ENCODE measurements at places on chromosomes 2 and 18.

DNA sequence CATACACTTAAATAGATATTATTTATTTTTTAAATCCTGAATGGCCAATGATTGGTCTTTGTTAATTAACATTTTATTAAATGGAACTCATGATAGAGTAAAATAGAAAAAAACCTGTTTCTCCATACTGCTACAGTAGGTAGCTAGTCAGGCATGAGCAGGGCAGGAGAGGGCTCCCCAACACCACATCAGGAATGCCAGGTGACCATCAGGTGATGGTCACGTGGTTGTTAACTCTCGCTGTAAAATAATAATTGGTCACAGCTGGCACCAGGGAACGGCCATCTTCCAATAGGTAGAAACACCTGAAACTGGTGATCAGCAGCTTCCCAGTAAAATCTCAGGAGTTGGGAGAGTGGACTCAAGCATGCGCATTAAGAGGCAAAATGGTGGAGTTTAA, 172.2 kb downstream of the MEIS1 start:
- DNase-seq, result no peak

GRCh38 chr2:179264368-179265081, at the start of gene SESTD1:
TSS of gene SESTD1 (minus strand) at chr2:179264832. CDS start at chr2:179191841, 72,991 bp downstream.
- DNase-seq, result peak; percentile 71

- no peak for DNase-seq
Observed at GRCh38 chr2:231781798-231782726, 980 bp upstream of the PDE6D start.

DNA sequence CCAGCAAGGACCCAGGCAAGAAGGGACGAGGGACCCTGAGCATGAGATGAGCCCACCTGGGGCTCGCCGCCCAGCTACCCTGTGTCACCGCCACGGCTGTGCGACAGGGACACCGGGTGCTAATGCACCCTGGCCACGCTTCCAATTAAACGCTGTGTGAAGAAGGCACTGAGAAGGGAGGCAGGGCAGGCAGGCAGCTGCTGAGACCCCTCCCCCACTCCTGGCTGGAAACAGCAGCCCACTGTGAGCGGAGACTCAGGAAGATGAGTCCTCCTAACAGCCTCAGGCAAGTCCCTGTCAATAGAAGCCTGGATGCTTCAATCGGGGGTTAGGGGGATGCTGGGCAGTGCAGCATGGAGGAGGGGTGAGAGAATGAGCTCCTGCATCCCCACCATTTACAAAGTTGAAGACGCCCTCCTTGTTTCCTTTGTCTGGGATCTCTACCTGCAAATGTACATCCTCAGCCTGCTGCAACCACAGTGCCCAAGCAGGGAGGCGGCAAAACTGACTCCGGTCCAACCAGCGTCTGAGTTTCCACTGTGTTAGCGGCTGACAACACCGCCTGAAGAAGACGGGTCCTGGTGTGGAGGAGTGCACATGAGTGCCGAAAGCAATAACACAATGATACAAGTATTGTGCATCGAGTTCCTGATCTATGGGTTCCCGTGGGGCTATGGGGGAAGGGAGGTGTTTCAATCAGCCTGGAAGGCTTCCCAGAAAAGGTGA, 12.8 kb downstream of the TMEM163 start:
- DNase-seq, result no peak

- peak; percentile 24 for DNase-seq
Observed at GRCh38 chr2:143705108-143705707, 576.0 kb downstream of the ARHGAP15 start.

DNA sequence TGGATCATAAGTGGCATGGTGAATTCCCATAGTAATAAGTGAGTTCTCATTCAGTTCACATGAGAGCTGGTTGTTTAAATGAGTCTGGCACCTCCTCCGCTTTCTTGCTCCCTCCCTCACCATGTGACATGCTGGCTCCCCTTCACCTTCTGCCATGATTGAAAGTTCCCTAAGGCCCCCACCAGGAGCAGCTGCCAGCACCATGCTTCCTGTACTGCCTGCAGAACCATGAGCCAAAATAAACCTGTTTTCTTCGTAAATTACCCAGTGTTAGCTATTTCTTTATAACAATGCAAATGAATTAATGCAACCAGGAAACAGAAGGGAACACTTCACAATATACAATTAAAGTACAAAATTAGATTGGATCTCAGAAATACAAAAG, 257.0 kb downstream of the MREG start:
- no peak for DNase-seq

DNA sequence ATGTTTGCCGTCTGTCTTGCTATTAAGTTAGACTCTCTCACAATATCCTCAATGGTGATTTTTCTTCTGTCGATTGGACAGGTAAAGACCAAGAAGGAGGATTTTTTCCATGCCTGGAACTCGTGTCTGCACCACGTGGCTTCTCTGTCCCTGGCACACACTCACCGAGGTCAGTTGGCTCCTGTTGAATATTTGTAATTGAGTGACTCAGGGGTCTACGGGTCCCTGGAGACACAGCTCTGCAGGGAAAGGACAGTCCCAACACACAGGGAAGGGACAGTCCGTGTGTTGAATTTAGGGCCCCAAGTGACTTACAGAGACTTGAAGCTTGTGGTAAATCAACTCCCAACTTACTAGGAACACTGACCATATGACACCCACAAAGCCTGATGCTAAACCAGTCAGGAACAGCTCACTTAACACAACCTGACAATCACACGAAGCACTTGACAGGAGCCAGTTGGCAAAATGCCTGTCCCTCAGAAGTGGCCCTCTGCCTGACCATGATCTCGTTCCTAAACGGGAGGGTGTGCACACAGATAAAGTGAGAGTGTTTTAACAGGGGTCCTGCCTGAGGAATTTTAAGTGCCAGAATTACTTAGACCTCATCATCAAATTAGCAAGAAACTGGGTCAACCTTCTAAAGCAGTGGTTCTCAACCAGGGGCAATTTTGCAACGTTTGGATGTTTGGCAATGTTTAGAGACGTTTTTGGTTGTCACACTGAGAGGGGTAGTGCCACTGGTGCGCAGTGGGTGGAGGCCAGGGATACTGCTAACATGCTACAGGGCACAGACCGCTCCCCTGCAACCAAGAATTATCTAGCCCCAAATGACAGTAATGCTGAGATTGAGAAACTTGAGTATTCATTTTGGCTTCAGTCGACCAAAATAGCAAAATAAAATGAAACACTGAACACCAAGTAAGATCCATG, 88.9 kb upstream of the BCL2L11 start:
- DNase-seq, result no peak

- DNase-seq, result no peak
Observed at GRCh38 chr2:102094917-102095316, 47.6 kb upstream of the IL1R1 start.

- DNase-seq, result no peak
Observed at GRCh38 chr18:50079571-50080295, 115.2 kb downstream of the MYO5B start.

All from HEK293T (cell line).